GM04504 (cell line): ENCODE measurements at places on chromosomes 7 and 10.

GRCh38 chr7:26593896-26594295 lies 270.5 kb downstream of the SKAP2 start:
- DNase-seq = no peak

DNA sequence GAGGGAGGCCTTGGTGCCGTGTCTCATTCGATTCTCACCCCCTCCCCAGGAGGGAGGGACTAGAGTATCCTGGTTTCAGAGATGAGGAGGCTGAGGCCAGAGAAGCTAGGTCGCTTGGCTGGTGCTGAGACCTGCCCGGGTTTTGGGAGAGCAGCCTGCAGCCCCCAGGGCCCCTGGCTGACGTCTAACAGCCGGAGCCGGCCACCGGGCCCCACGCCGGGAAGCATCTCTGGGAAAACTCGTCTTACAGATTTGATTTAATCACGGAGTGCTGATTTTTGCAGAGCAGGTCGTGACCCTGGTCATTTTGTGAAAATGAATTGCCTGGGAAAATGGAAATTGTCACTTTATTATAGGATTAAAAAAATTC lies 97.5 kb downstream of the MICALL2 start:
- DNase-seq = no peak

DNA sequence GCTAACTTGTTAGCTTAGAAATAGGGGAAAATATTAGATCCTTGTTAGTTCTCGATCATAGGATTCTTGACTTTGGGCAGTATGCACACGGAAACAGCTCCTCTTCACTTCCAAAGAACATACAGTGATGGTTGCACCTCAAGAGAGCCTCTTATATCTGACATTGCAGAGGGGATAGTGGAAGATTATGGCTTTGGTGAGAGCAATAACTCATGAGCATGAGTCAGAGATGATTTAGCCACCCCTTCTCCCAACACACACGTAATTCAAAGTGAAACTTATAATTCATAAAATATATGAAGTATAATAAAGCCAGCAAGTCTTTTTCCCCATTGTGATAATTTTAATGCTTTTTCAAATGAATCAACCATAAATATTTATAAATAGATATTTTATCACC lies 683.7 kb downstream of the POM121L12 start:
- no peak for DNase-seq

- peak; percentile 39 for DNase-seq
Observed at GRCh38 chr10:7302930-7303557, 107.8 kb downstream of the SFMBT2 start.

DNA sequence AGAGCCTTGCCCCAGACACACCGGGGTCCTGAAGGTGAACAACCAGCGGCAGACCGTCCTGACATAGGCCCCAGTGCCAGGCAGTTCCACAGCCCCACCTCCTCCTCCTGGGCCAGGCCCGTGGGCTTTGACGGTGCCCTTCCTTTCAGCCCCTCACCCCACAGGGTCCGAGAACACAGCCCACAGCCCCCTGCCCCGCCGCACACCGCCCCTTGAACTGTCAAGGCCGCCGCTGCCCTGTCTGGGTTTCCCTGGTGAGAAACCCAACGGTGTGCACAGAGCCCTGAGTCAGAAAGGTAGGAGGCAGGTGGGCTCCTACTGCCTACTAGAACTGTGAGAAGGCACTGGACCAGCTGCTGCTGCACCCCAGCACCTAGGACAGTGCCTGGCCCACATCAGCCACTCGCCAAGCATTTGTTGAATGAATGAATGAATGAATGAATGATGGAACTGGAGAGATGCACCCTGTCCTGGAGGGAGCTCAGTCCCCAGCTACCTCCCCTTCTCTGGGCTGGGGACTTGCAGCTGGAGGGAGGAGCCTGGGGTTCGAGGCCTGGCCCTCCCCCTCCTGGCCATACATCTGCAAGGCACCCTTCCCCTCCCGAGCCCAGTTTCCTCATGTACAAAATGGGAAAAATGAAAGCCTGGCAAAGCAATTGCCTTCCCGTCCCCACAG lies 117.9 kb downstream of the SLIT1 start:
- DNase-seq = no peak

GRCh38 chr10:88091490-88092061 lies 228.2 kb downstream of the PTEN start:
- no peak for DNase-seq

GRCh38 chr7:36301914-36302771 lies 87.5 kb upstream of the ANLN start:
- no peak for DNase-seq

DNA sequence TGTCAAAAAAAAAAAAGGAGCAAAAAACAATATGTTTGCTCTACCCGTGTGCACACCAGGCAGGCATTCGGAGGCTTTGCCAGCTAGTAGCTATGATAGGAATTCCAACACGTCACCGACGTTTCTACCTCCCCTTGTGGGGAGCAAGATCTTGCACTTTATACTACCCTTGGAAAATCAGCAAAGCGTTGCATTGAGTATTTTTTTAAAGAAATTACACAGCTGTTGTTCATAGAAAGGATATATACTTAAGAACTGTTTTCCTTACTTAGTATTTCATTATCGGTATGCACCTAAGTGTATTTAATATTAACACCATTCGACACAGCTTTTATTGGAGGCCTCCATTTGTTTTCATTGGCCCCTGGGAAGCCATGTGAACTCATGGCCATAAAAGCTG lies 159.9 kb upstream of the MGMT start:
- DNase-seq = no peak

GRCh38 chr7:100173806-100174495 lies 3.2 kb downstream of the GPC2 start:
- DNase-seq = no peak

- no peak for DNase-seq
Observed at GRCh38 chr7:17554341-17555015, 256.0 kb downstream of the AHR start.

DNA sequence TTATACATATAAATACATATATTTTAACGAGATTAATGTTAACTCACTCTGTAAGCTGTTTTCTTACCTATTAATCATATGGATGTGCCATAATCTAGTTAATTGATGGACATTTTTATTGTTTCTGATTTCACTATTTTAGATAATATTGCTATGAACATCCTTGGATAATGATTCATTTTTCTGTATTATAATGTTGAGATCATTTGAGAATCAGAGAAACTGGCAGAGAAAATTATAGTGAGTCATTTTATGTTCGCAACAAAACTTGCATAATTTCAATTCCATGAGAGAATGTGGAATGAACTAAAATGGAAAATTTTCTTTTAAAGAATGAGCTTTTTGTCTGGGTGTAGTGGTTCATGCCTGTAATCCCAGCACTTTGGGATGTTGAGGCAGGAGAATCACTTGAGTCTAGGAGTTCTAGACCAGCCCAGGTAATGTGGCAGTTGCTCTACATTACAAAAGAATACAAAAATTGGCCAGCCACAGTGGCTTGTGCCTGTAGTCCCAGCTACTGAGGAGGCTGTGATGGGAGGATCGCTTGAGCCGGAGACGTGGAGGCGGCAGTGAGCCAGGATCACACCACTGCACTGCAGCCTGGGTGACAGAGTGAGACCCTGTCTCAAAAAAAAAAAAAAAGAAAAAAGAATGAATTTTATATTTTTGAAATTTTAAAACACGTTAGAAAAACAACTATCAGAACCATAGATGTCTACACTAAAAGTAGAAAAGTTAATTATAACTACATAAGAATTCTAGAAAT lies 40.5 kb downstream of the PAPSS2 start:
- DNase-seq = peak; percentile 47

DNA sequence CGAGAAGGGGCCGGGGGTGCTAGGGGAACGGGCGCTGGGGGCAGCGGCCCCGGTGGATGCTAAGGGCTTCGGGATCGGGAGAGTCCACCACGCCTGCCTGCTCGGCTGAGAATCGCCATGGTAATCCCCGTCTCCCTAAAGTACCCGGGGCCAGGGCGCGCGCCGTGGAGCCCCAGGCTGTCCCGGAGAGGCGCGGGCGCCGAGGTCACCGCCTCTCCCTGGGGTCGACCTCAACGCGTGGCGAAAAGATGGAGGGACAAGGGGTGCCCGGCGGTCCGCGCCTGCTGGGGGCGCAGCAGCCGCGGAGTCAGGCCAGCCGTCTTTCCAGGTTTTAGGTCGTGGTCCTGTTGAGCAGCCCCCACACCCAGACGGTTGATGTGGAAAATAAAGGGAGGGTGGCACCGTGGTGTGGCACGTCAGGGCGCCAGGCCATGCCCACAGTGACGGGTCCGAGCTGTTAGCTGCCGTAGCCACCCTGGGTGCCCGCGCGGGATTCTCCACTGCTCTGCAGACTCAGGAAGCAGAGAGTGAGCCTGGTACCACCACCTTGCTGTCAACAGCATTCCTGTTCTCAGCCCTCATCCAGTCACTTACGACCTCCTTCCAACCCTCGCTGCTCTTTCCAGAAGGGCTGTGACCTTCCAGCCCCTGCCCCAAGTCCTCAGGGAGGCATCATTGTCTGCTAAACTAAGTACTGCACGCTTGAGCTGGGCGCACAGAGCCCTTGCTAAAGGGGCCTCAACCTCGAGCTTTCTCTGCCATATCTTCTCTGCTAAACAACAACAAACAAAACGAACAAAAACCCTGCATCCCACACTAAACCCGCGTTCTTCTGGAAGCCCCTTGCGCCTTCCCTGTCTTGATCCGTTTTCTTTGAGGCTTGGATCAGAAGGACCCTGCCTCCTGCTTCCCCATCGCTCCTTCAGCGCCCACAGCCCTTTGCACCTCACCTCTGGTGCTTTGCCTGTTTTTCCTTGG lies 666 bp downstream of the SMKR1 start:
- DNase-seq = no peak

- no peak for DNase-seq
Observed at GRCh38 chr10:60182691-60183090, 207.0 kb downstream of the ANK3 start.

GRCh38 chr7:50341724-50342123 lies 37.2 kb downstream of the IKZF1 start:
- no peak for DNase-seq

- DNase-seq = peak; percentile 58
Observed at GRCh38 chr7:75966190-75966961, 28.0 kb downstream of the TMEM120A start.

- peak; percentile 17 for DNase-seq
Observed at GRCh38 chr10:97081621-97082235, 104.0 kb downstream of the SLIT1 start.

DNA sequence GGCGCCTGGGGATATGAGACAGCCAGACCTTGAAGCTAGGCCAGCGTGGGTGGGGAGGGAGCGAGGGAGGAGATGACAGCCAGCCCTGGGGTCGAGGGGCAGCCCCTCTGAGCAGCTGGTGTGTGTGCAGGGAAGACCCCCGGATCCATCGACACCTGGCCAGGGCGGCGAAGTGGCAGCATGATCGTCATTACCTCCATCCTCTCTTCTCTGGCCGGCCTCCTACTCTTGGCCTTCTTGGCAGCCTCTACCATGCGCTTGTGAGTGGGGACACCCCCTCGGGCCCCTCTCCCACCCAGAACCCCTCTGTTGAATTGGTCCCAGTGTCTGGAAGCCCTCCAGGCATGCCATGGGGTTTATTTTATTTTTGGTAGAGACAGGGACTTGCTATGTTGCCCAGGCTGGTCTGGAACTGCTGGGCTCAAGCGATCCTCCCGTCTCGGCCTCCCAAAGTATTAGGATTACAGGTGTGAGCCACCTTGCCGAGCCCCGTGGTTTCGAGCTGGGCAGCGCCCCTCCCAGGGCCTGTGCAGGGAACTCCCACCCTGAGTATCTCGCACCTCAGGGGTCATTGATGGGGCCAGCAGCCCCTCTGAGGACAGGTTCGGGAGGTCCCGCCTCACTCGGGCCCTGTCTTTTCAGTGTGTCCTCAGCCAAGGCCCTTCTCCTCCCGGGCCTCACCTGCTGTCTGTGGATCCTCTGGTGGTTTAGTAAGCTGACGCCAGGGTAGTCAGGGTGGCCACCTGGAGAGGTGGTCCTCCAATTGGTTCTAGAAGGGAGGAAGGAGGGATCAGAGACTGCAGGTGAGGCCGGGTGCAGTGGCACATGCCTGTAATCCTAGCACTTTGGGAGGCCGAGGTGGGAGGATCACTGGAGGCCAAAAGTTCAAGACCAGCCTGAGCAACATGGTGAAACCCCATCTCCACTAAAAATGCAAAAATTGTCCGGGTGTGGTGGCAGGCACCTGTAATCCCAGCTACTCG lies 3.8 kb downstream of the UPK3B start:
- no peak for DNase-seq

DNA sequence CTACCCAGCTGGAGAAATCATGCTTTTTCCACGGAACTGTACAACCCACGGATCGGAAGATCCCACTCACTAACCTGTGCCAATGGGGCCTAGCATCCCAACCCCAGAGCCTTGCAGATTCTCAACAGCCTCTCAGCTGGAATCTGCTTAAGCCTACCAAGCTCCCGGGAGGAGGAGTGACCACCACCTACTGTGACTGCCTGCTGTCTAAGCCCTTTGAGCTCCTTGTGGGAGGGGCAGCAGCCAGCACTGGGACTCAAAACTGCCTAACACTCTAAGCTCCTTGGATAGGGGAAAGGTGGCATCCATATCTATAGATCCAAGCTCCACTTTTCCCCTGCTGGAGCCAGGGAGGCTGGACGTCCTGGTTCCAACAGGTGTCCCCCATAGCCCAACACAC lies 254.4 kb upstream of the CNTNAP2 start:
- no peak for DNase-seq

DNA sequence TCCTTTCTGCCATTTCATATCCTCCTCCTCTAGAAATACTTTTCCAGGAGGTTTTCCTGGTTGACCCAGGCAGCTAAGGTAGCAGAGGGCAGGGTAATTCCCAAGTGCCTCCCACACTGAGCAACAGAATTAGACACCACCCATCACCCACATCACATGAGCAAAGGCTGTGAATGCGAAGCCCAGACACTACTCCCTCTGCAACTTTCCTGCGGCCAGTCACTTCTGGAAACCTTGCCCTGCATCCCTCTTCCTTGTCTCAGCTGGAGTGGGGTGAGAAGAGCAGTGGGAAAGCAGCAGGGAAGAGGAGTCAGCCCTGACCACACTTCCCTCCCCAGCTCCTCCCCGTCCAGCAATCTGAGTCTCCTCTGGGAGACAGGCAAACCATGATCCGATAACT lies 15.2 kb downstream of the TMEM176B start:
- no peak for DNase-seq

DNA sequence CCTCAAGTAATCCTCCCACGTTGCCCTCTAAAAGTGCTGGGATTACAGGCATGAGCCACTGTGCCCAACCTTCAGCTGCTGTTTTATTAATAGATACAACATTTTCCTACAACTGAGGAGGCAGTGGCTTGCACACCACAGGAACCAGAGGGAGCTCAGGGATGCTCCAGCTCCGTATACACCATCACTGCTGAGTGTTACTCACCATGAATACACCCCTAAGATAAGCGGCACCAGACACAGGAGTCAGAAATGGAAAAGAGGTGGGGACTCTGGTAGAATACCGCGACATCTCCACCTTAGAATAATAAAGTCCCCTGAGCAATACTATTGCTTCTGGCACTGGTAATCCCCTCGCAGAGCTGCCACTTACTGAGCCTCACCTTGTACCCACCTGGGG lies 68.7 kb upstream of the PDLIM1 start:
- no peak for DNase-seq

- DNase-seq = no peak
Observed at GRCh38 chr7:17495655-17496394, 197.4 kb downstream of the AHR start.

DNA sequence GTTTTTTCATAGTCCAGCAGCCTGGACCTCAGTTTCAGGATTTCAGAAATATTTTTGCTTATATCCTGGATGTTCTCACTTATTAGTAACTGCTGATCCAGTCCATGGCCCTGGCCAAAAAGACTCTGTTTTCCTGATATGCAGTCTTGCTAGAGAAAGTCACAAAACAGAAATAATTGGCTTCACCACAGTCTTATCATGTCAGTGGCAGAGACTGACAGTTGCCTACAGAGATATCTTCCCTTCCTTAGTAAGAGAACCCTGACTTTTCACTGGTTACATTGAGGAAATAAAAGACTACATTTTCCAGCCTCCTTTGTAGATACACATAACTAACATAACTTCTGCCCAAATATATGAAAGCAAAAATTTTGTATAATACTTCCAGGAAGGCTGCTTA lies 56.6 kb downstream of the AHR start:
- DNase-seq = no peak
